RWPE2 (cell line): ENCODE measurements at places on chromosomes 2 and 18.

GRCh38 chr18:10570622-10571021 lies 44.8 kb downstream of the NAPG start:
- DNase-seq = no peak

- no peak for DNase-seq
These were observed 28.3 kb downstream of the MTHFD2 start for GRCh38 chr2:74226648-74227213.

- DNase-seq = no peak
These were observed 51.2 kb downstream of the MTCL1 start for GRCh38 chr18:8756571-8756970.

- no peak for DNase-seq
These were observed 32.6 kb downstream of the MYL12B start for GRCh38 chr18:3294435-3295080.

DNA sequence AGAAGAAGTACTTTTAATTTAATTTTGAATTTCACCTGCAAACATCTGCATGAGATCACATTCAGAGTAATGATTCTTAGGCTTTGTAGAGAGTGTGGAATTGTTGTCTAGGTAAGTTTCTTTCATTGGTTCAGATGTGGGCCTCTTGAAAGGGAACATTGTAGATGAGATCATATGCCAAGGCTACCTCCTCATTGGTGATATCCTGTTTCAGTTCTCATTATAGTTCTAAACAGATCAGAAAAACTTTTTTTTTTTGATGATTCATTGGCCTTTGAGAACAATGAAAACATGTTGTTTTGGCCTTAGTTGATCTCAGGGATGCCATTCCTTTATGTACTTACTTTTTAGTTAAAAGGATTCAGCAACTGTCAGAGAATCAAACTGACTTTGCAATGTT lies 44.5 kb downstream of the EML6 start:
- no peak for DNase-seq

DNA sequence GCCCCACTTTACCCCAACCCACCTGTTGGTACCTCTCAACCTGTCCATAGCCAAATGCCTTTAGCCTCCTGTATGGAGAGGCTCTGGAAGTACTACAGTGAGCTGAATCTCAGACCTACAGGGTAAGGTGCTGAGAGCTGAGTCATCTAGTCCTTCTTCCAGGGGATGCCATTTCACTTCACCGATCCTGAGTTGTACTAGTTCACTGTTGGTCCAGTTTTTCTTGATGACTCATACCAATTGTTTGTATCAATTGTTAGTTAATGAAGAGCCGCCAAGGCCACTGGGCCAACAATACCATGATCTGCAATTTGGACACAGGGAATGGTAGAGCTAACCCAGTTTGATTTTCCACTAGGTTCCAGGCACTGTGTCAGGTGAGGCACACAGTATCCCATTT lies 257.0 kb downstream of the CLIP4 start:
- no peak for DNase-seq

- no peak for DNase-seq
These were observed 541.8 kb downstream of the SOX11 start for GRCh38 chr2:6233993-6234392.

DNA sequence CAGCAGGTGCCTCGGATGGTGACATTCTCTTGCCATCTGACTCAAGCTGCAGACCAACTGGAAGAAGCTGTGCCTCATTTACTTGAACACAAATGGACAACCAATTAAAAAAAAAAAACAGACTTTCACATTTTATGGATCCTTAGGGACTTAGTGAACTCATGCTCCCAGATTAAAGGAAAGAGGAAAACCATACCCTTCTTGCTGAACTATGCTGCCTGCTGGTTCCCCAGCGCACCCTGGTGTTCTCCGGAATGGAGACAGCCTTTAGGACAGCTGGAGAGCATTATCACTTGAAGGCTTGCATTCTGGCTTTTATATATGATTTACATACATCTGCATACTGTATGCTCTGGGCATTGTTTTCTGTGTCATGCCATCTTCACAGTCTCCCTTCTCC lies 370.7 kb downstream of the SLC4A3 start:
- no peak for DNase-seq

GRCh38 chr2:30789670-30790210 lies 17.5 kb downstream of the CAPN13 start:
- no peak for DNase-seq

DNA sequence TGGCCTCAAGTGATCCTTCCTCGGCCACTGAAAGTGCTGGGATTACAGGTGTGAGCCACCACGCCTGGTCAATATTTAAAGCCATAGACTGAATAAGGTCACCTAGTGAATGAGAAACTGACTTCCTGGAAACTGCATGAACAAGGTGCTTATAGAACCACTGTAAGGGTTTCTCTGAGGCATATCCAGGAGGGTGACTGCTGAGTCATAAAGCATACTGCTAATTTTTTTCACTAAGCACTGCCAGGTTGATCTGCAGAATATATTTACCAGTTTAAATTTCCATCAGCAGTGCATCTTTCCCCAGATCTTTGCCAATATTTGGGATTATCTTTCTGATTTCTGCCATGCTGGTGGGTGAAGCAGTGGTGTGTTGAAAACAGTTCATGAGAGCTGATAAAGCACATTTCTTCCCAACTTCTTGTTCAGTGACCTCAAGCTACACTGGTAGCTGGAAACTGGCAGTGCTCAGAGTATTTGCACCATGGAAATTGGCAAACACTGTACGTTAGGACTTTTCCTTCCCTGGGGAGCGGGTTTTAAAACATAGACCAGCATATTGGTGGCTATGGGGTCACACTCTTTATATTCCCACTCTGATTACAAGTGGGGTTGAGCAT lies 4.2 kb upstream of the CLIP4 start:
- no peak for DNase-seq

GRCh38 chr2:189394525-189394924 lies 46.7 kb upstream of the WDR75 start:
- DNase-seq = no peak

DNA sequence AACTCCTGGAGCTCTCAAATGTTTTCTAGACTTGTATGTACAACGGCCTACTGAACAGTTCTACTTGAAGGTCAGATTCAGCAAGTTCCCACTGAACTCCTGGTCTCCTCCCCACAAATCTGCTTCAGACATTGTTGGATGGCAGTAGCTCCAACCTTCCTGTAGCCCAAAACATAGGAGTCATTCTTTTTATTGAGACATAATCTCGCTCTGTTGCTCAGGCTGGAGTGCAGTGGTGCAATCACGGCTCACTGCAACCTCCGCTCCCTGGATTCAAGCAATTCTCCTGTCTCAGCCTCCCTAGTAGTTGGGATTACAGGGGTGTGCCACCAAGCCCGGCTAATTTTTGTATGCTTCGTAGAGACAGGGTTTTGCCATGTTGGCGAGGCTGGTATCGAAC lies 47.3 kb downstream of the QPCT start:
- DNase-seq = no peak

GRCh38 chr2:15780912-15781574 lies 159.3 kb upstream of the MYCN start:
- no peak for DNase-seq

GRCh38 chr2:61021228-61021660 lies 3.2 kb upstream of the PUS10 start:
- no peak for DNase-seq

GRCh38 chr2:63124218-63124617 lies 73.6 kb downstream of the OTX1 start:
- DNase-seq = no peak

- no peak for DNase-seq
These were observed 99.3 kb downstream of the ROCK1 start for GRCh38 chr18:21012308-21012707.

DNA sequence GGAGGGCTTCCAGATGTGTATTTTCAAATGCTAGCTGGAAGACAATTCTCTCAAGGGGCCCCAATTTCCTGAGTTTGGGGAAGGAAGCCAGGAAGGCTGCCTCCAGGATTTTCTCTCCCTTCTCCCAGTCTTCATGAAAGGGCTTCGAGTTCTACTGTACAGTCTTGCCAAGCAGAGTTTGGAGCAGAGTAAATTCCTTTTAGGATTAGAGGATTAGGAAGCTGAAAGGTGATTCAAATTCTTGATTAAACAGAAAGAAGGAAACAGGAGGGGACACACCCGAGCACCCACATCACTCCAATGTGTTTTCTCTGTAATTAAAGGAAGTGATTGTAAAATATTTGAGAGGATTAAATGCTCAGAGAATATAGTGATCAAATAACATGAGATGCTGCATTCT lies 217.8 kb downstream of the SETBP1 start:
- DNase-seq = no peak
